ENCODE measurements at places on chromosomes 6 and 20. TPM values are rescaled to one million over a fixed set of nuclear protein-coding genes. Genes with fewer than 3 reads are reported as not detected.

KIF6 gene
- not detected for total RNA-seq

SLC24A3 gene
- total RNA-seq = not detected

SPTLC3 gene
- total RNA-seq = not detected

GRCh38 chr6:170272341-170273065, 18.4 kb downstream of the DLL1 start:
- no peak overlapping the region for H3K27ac ChIP-seq
- no peaks in the 10 kb centered on the region for H3K36me3 ChIP-seq
- no peaks in the 10 kb centered on the region for H3K4me1 ChIP-seq
- no peak overlapping the region for H3K4me3 ChIP-seq

- H3K27ac ChIP-seq = peak overlapping the region; percentile 36
- DNase-seq = peak; percentile 64
- peak overlapping the region; percentile 17 for H3K4me3 ChIP-seq
Measured at GRCh38 chr6:112466373-112467151, 119.4 kb downstream of the RFPL4B start.

- DNase-seq = no peak
- H3K36me3 ChIP-seq = no peaks in the 10 kb centered on the region
- no peak overlapping the region for H3K4me3 ChIP-seq
- no peaks in the 10 kb centered on the region for H3K27me3 ChIP-seq
- H3K4me1 ChIP-seq = no peaks in the 10 kb centered on the region
Measured at GRCh38 chr6:8110725-8111124, 8.4 kb upstream of the EEF1E1 start.

DNA sequence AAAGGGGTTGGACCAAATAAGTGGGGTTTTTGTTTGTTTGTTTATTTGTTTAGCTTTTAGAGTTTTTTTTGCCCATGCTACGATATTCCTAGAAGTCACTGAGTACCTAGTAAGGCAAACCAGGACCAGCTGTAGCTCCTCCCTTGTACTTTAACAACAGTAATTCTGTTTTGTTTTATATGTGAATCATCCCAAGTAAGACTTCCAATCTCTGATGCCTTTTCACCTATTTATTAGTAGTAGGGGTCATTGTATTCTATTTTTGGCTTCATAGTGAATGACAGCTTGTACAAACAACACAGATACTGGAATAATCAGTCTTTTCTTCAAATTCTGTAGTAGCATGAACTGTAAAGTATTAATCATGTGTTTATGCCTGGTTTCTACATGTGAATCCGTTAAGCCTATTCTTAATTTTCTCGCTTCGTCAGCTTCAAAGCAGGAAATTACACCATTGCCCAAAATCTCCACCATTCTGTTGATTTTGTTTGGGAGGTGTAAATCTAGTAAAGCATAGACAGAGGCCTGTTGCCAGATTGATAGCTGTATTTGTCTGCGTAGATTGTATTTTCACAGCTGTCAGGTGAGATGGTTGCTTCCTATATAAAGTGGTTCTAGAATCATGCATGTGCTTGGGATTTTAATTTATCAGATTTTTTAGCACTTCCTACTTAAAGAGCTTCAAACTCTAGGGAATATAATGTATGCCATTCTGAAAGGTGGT, 151.5 kb upstream of the FLRT3 start:
- no peaks in the 10 kb centered on the region for H3K27me3 ChIP-seq
- no peaks in the 10 kb centered on the region for H3K36me3 ChIP-seq
- H3K4me3 ChIP-seq = no peak overlapping the region
- no peak overlapping the region for H3K27ac ChIP-seq
- no peak for DNase-seq

- no peak overlapping the region for H3K4me3 ChIP-seq
- DNase-seq = no peak
- H3K36me3 ChIP-seq = no peaks in the 10 kb centered on the region
- H3K4me1 ChIP-seq = no peaks in the 10 kb centered on the region
- H3K27me3 ChIP-seq = no peaks in the 10 kb centered on the region
Measured at GRCh38 chr6:143126574-143126941, 65.9 kb downstream of the AIG1 start.

- no peaks in the 10 kb centered on the region for H3K4me1 ChIP-seq
- H3K36me3 ChIP-seq = no peaks in the 10 kb centered on the region
- no peak overlapping the region for H3K4me3 ChIP-seq
- no peaks in the 10 kb centered on the region for H3K27me3 ChIP-seq
- no peak overlapping the region for H3K27ac ChIP-seq
- no peak for DNase-seq
Measured at GRCh38 chr20:58712151-58712791, 19.7 kb downstream of the NPEPL1 start.

DNA sequence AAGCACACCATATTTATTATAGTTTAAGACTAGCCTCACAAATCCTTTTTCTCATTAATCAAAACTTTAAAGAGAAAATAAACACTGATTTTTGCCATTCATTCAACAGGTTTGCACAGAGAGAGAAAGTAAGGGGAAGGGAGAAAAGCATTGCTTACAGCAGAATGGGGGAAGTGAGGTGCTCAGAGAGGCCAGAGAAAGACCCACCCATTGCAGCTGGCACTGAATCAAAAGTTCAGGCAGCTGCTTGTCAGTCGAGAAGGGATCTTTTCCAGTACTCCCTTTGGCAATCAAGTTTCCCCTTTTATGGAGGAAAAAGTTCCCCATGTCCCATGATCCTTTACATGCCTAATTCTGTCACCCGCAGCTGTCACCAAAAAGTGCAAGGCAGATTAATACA, 8.0 kb upstream of the CRISP2 start:
- H3K27ac ChIP-seq = no peak overlapping the region
- H3K27me3 ChIP-seq = no peaks in the 10 kb centered on the region
- H3K4me3 ChIP-seq = no peak overlapping the region
- H3K4me1 ChIP-seq = no peaks in the 10 kb centered on the region
- H3K36me3 ChIP-seq = no peaks in the 10 kb centered on the region
- DNase-seq = no peak

Measured in Karpas-422 (cell line).